ENCODE measurements at places on chromosomes 16 and 17.

- DNase-seq: no peak
Measured at GRCh38 chr16:48256579-48257177, 9.3 kb upstream of the ABCC11 start.

DNA sequence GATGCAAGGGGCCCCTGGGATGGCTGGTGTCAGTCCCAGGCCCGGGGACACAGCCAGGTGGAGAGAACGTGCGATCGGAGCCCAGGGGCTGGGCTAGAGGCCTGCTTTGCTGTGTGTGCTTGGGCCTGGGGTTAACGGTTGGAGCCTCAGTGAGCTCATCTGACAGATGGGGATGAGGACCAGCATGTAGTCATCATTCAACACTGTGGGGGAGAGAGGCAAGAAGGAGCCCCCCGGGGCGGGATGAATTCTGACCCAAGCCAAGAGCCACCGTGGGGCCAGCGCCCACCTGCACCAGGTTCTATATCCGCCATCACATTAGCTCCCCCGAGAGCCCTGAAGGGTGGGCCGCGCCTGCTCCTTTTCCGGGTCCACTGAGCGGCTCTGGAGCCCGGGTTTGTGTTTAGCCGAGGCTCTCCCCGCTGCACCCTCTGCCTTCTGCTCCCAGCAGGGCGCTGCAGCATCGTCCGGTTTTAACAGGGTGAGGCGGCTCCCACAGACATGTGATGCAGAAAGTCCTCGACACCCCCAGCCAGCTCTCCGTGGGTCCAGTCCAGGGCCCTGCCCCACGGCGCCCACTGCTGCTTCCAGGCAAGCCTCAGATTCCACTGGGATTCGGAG lies 365.7 kb downstream of the SEC14L1 start:
- DNase-seq: no peak

GRCh38 chr17:21457051-21458026 lies 81.2 kb downstream of the KCNJ12 start:
- DNase-seq: peak; percentile 41

DNA sequence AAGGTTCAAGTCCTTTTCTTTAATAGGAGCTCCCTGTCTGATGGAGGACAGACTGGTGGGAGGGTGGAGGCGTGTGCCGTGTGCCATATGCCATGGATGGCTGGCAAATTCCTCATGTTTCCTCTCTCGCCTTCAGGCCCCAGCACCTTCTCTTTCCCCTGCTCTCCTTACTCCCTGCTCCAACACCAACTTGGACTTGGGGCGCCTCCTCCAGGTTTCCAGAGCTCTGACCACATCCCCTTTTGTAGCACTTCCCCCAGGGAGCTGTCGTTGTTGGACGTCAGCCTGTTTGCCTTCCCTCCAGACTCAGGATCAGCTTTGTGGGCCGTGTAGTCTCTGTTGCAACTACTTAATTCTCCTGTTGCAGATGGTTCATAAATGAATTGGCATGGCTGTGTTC lies 30.7 kb downstream of the TMC7 start:
- DNase-seq: no peak

DNA sequence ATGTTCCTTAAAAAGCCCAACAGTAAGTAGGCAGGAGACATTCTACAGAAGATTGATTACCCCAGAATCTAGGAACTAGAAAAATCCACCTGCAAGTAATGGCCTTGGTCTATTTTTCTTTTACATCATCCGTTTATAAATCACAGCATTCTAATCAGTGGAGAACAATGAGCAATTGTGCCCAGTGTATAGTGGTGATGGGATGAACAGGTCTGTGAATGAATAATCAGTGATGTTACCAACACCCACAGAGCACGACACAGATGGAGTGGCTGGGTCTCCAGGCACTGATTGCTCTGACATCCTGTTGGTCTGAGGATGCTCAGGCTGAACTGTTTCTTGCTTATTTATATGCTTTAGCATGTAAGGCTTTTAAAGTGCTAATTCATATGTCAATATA lies 1251.2 kb upstream of the CDH8 start:
- DNase-seq: no peak

DNA sequence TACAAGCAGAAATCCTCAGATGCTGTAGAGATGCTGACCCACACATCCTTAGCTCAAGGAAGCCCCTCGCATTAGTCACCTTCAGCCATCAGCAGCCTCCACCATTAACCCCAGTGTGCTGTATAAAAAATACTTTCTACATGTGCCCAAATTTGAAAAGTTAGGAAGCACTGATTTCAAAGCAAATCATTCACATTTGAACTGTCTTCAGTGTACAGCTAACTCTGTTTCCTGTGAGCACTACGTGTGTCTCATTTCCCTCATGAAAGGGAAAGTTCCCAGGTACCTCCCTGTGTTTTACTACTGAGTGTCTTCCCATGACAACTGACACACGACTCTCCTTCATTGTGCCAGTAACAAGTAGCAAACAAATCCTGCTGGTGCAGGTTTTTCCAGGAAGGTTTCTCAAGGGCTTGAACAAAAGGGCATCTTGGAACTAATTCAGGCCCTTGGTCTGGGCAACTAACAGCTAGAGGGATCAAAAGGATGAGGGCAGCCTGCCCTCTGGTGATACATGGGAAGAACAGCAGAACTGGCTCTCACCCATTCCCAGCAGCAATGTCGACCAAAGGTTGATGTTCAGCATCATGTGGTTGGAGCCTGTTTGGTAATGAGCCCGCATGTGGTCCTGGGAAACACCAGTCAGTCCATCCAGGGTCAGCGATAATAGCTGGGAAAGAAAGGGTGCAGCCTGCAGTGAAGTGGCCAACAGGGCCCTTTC lies 4.0 kb downstream of the SLC35B1 start:
- no peak for DNase-seq

GRCh38 chr17:61251939-61252865 lies 147.4 kb upstream of the TBX2 start:
- DNase-seq: no peak

DNA sequence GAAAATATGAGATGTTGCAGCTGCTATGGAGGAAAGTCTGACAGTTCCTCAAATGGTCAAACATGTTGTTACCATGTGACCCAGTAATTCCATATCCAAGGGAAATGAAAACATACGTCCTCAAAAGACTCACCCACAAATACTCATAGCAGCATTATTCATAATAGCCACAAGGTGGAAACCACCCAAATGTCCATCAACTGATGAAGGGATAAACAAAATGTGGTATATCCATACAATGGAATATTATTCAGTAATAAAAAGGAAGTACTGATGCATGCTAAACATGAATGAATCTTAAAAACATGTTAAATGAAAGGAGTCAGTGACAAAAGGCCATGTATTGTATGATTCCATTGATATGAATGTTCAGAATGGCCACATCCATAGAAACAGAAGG lies 140.2 kb downstream of the PITPNC1 start:
- no peak for DNase-seq

DNA sequence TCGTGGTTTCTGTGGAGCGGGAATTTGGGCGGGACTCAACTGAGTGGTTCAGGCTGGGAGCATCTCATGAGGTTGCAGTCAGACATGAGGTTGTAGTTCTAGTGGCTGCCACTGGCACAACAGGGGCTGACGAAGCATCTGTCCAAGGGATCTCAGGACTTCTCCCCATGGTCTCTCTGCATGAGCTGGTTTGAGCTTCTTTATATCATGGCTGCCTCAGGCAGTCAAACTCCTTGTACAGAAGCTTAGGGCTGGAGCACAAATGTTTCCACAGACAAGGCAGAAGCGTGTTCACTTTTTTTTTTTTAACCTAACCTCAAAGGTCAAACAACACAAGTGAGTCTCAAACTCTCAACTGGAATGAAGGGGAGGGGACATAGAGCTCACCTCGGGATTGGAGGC lies 243.3 kb downstream of the MSI2 start:
- DNase-seq: no peak

DNA sequence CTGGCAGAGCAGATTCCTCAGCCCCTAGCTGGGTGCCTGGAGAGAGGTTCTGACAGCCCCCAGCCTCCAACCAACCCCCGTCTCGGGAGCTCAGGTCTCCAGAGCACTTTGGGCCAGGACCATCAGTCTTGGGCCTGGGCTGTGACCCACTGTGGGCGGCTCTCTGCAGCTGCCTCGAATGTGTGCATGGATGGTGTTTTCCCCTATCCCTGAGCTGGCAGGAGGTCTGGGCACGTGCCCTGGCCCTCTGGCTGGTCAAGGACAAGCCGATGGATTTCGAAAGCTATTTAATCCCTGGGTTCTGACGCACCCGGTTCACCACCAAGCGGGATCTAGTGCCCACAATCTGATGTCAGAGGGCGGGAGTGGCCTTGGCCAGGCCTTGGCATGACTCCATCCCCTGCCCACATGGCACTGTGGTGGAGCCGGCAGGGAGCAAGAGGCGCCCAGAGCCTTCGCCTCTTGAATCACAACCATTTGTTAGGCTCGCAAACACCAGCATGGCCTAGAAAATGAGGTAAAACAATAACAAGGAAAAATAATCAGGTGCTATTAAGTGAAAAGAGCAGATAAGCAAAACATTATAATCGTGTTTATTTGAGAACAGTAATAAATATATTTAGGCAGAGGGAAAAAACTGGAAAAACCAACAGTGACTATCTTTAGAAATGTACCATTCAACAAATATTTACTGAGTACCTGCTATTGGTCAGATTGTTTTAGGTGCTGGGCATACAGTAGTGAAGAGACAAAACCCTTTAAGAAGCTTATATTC lies 69.3 kb upstream of the TOB1 start:
- DNase-seq: no peak

GRCh38 chr16:61371881-61372280 lies 664.4 kb downstream of the CDH8 start:
- DNase-seq: no peak

DNA sequence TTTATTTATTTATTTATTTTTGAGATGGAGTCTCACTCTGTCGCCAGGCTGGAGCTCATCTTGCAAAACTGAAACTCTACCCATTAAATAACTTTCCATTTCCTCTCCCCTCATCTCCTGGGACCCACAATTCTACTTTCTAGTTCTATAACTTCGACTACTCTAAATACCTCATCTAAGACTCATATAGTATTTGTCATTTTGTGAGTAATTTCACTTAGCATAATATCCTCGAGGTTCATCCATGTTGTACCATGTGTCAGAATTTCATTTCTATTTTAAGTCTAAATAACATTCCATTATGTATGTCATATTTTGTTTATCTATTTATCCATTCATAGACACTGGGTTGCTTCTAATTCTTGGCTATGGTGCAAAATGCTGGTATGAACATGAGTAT lies 5.1 kb upstream of the NT5M start:
- DNase-seq: no peak

DNA sequence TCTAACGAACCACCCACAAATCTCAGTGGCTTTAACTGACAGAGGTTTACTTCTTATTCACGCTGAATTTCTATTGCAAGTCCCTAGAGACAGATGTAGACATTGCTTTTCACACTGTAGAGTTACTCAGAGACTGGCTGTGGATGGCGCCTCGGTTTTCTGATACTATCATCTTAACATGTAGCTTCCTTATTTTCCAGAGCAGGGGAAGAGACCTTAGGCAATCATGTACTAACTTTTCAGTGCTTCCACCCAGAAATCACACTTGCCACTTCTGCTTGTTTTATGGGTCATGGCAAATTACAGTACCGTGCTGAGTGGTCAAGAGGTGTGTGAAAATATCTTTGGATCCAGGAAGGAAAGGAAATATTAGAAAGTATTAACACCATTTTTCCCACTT lies 65.4 kb downstream of the MAF start:
- no peak for DNase-seq

GRCh38 chr17:67194134-67194533 lies 50.9 kb downstream of the HELZ start:
- DNase-seq: no peak

DNA sequence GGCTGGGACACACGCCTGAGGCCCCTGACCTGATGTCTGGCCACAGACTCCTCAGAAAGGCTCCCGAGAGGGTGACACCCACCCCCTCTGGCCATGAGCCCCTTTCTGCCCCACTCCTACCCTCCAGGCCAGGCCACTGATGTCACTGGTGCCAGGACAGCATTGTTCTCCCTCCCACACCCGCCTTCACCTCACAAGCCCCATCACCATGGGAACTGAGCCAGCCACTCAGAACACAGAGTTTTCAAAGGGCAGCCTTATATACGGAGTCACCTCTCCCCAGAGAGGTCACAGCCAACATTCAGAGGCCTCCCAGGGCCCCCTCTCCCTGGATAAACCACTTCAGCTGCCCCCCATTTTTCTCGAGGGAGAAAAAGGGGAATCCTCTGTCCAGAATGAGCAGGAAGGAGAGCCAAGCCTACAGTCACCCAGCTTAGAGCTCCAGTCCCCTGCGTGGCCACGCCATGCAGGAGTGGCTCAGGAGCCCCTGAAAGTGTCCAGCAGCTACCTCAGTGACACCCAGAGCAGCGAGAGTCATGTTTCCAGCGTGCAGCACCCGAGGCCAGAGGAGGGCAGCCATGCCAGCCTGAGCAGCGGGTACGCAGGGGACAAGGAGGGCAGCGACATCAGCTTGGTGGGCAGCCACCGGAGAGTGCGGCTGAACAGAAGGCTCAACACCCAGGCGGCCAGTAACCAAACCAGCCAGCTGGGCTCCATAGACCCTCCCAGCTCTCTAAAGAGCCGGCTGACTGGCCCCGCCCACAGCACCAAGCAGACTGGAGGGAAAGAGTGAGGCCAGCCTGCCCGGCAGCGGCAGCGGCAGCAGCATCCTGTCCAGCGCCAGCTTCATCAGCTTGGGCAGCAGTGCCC lies at the start of gene C16orf82:
Gene C16orf82 (plus strand): TSS at position 260 of the 870 bp plus-strand sequence.
- no peak for DNase-seq

DNA sequence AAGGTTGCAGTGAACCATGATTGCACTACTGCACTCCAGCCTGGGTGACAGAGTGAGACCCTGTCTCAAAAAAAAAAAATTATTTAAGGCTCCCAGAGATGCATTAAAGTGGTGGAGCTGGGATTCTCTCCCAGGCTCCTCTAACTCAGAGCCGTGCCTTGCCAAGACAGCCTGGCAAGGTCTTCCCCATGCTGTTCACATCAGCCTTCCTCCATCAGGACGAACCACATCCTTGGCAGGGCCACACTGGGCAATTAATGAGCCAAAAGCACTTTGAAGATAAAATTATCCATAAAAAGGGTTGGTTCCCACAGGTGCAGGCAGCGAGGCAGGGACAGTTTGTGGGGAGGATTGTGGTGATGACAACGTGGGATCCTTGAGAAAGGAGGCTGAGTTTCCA lies 19.8 kb upstream of the BBS2 start:
- no peak for DNase-seq

DNA sequence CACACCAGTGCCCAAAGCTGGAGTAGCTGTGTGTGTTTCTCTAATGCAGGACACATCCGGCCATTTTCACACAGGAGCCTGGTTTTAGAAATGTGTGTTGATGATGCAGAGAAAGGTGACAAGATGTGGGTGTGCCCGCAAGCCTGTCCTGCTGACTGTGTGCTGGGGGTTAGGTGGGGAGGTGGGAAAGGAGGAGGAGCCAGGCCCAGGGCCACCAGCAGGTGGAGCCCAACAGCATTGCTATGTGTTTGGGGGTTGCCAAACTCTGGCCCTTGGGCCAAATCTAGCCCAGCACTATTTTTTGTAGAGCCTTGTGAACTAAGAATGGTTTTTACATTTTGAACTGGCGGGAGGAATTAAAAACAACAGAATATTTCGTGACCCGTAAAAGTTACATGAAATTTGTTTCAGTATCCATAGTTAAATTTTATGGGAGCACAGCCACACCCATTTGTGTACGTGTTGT lies 61.7 kb upstream of the LGALS9 start:
- DNase-seq: no peak

- no peak for DNase-seq
Measured at GRCh38 chr16:56450275-56450985, 702 bp downstream of the NUDT21 start.

- DNase-seq: no peak
Measured at GRCh38 chr17:75834279-75834920, 9.8 kb downstream of the UNC13D start.
